ENCODE measurements at places on chromosomes 4 and X.

GRCh38 chr4:3531318-3531878 lies 824 bp downstream of the LRPAP1 start:
- no peak for DNase-seq

GRCh38 chr4:103915224-103915869 lies 195.6 kb upstream of the TACR3 start:
- no peak for DNase-seq

DNA sequence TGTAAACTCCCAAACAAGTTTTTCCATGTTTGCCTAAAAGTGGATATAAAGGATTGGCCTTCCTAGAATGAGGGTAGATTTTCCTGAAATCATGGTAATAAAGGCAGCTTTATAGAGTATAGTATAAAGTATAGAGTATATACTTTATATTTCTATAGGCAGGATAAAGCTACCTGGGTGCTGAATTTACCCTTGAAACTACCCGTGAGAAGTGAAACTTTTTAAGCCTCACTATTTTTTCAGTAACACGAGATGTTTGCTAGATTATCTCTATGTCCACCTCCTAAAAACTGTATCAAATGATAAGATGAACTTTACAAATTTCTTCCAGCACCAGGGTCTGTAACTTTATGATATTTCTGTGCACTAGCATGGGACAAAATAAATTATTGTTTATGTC lies 340.0 kb upstream of the GALNTL6 start:
- no peak for DNase-seq

DNA sequence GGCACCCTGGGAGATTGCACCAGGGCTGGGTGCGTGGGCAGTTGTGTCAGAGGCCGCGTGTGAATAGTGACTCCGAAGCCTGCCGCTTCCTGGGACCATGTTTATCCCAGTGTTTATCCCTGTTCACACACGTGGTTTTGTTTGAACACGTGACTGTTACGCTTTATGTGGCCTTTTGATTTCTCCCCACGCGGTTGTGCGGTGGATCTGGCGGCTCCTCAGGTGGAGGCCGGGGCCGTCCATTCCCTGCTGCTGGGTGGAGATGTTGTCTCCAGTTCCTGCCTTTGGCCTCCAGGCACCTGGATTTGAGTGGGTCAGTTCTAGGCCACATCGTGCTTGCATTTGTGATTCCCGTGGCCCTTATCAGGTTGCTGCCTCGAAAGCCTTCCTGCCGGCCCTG lies 35.1 kb downstream of the NELFA start:
- no peak for DNase-seq

- no peak for DNase-seq
Observed at GRCh38 chrX:2679534-2680485, 11.3 kb upstream of the CD99 start.

GRCh38 chrX:110021258-110022022 lies 18.5 kb downstream of the TMEM164 start:
- no peak for DNase-seq

DNA sequence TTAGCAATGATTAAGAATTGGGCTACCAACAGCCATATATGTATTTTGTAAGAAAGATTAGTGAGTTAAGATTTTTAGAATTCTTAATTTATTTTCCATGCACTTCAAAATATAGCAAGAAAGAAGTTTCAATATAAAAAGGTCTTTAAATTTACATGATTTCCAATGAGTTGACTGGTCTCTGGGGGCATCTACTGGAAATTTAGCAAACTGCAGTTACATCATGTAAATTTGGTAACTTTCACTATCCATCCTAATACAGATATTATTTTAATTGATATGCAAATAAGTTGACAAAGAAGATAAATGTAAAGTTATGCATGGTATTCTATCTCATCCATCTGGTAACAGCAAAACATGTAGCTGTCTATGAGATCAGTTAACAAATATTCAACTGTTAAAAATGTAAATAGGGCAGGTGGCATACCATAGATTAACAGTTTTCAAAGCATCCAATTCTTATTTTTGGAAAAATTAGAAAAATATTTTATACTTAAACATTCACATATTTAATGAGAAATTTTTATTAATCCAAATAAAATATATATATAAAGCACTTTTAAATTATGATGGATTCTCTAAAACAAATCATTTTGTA lies 29.1 kb downstream of the TTC29 start:
- no peak for DNase-seq

GRCh38 chr4:72375073-72375736 lies 193.8 kb downstream of the ADAMTS3 start:
- DNase-seq, result no peak

DNA sequence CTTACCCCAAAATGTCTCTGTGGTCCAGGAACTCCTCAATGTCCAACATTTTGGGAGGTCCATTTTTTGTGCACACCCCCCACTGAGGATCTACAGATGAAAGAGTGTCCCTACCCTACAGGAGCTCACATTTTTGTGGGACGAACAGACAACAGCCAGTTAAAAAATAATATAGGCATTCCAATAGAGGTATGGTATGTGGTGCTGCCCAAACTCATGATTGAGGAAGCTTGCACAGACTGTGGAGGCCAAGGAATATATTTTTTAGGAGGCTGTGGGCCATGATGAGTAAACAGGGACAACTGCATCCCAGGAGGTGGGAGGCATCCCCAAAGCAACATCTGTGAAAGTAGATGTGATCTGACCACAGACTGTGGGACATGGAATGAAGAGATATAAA lies 181.0 kb upstream of the HCCS start:
- no peak for DNase-seq

GRCh38 chrX:132965461-132965860 lies 7.0 kb upstream of the HS6ST2 start:
- no peak for DNase-seq

DNA sequence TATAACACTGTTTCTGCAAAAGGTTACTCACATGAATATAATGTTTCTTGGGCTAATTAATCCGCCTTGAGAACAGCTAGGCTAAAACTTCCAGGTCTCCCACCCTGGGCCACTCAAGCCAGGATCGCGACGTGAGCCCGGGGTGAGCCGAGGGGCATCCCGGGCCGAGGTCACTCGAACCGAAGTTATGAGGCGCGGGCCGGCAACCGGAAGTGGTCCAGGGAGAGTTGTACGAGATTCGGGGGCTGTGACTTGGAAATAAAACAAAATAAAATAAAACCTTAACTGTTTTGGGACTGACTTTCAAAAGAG lies 317 bp downstream of the CMC4 start:
- no peak for DNase-seq

DNA sequence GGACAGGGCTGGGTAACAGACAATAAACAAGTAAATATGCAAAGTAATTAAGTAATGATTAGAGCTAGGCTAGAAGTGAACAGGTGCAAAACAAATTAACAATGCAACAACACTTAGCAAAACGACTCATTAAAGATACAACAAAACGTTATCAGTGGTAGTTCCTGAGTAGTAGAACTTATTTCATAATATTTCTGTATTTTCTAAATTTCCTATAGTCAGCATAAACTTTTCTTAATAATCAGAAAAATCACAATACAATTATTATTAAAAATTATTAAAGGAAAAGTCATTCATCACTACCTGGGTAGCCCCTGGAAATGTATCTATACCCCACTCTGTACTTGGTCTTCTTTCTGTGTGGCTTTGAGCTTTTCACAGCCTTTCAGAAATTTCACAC lies 166.6 kb downstream of the GBA3 start:
- no peak for DNase-seq
